ENCODE measurements at places on chromosomes 6 and 20.

- no peak for DNase-seq
These were observed 5.1 kb downstream of the SYNCRIP start for GRCh38 chr6:85637579-85637978.

DNA sequence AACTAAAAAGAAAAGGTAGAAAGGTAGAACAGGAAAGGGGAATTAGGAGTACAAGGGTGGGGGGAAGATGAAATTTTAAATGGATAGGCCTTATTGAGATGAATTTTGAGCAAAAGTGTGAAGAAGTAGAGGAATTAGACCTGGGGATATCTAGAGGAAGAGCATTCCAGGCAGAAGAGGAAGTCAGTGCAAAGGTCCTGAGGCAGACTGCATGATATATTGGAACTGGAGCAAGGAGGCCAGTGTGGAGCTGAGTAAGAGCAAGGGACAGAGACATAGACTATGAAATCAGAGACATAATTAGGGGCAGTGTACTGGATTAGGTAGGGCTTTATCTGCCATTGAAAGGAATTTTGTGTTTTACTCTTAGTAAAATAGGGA is 40.4 kb downstream of the MAPK14 start:
- no peak for DNase-seq

- no peak for DNase-seq
These were observed 19.5 kb upstream of the TAF8 start for GRCh38 chr6:42030585-42031506.

DNA sequence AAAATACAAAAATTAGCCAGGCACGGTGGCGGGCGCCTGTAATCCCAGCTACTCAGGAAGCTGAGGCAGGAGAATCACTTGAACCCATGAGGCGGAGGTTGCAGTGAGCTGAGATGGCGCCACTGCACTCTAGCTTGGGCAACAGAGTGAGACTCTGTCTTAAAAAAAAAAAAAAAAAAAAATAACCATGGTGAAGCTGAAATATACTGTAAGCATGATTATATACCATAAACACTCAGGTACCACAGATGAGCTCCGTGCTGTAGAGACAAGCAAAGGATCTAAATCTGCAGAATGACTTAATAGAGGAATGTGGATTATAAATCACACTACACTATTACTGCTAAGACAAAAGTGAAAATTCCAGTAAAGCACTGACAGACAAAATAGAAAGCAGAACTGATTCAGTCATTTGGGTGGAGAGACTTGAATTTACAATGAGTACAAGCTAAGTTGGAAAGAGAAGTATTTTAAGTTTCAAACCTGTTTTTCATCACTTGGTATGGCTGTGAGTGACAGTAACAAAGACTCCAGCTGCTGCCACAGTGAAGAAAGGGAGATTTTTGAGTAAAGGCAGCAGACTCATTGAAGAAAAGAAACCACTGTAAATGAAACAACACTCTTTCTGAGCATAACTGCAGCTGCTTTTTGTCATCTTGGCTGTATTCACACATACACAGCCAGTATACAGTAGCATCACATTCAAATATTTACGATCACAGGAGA is 322.1 kb downstream of the RNGTT start:
- DNase-seq: no peak

DNA sequence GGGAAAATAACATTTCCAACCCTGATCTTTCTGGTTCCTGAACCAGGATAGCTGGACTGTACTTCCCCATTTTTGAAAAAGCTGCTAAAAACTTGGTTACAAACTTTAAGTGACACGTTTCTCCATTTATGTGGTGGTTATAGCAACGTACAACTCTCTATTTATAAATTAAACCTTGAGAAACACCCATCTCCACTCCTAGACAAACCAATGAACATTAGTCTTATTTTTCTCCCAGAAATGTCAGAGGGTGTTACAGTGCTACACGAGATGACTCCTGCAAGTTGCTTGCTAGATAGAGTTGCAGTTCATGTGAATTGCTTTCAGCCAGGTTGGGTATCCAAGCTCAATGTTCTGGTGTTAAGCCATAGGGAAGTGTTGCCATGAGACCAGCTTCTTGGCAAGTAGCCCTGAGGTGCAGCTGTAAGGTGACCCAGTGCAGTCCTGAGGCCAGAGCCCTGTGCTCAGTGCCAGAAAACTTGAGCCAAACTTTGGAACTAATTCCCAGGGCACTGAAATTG is 51.3 kb upstream of the REV3L start:
- DNase-seq: no peak

DNA sequence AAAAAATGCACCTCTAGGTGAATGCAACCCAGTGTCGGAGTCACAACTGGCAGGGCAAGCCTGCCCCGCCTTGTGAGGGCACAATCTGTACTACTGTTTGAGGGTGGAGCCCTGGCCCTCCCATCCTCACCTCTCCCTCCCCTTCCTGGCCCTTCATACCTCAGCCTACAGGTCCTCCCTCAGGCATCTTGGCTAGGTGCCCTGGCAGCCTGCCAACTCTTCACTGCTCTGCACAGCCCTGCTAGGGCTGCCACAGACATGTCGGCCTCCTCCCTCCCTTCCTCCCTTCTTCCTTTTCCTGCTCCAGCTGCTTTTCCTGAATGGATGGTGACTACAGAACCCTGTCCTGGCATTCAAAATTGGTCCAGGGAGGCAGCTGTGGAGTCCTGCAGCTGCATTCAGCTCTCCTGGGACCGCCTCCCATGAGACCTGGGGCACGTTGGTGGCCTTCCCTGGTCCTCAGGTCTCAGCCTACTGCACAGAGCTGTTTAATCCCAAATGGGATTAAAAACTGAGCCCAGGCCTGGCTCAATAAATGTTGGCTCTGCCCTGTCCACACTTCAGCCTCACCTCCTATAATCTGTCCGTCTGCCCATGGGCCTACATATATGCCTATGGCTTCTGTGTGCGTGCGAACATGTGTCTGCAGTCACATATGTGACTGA is 52.7 kb downstream of the CDH22 start:
- DNase-seq: no peak

- no peak for DNase-seq
These were observed 79.8 kb downstream of the TBC1D7 start for GRCh38 chr6:13248584-13248985.

DNA sequence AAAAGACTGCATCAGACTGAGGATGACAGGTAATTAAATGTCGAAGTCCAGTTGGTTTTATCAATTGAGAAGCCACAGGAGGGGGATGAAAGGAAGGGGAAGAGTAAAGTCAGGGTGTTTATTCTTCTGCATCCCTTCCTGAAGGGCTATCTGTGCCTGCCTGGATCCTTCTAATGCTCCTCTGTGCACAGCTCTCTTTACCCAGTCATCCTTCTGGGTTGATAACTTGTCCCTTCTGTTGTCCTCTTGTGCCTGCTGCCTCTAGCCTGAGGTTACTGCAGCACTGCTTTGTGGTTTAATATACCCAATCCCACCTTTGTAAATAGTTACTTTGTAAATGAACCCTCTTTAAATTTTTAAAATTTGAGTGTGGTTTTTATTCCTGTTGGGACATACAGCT is 1127.3 kb downstream of the EPHA7 start:
- DNase-seq: no peak

DNA sequence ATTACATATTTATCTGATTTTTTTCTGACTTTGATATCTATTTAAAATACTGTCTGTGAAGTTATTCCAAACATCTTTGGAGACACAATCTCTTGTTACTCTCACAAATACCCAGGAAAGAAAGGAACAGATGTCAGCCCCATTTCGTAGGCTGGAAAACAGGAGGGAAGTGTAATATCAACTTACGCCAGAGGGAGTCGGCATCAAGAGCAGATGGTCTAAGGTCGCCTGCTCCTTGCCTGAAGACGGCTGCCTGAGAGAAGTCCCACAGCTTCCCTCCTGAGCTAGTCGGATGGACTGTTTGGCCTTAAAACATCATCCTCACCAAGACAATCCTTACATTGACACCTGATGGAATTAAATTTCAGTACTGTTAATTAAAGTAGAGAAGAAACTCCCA is 13.4 kb downstream of the CST7 start:
- no peak for DNase-seq

- no peak for DNase-seq
These were observed 208.3 kb downstream of the ZFAND3 start for GRCh38 chr6:38027685-38028373.

- DNase-seq: no peak
These were observed 16.4 kb upstream of the BMP7 start for GRCh38 chr20:57282670-57283361.

- DNase-seq: no peak
These were observed 95.0 kb downstream of the TOX2 start for GRCh38 chr20:44009679-44009992.

DNA sequence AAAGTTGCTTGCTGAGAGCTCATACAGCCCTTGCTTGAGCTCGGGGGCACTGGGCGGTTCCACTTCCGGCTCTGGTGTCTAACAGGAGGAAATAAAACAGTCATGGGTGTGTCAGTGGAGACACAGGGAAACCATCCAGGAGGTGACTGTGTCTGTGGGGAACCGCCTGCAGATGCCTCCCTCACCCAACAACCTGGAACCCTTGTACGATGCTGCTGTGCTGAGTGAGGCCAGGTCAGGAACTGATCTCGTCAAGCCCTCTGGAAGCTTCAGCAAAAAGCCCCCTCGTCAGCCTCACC is 15.5 kb downstream of the TXNDC5 start:
- no peak for DNase-seq

DNA sequence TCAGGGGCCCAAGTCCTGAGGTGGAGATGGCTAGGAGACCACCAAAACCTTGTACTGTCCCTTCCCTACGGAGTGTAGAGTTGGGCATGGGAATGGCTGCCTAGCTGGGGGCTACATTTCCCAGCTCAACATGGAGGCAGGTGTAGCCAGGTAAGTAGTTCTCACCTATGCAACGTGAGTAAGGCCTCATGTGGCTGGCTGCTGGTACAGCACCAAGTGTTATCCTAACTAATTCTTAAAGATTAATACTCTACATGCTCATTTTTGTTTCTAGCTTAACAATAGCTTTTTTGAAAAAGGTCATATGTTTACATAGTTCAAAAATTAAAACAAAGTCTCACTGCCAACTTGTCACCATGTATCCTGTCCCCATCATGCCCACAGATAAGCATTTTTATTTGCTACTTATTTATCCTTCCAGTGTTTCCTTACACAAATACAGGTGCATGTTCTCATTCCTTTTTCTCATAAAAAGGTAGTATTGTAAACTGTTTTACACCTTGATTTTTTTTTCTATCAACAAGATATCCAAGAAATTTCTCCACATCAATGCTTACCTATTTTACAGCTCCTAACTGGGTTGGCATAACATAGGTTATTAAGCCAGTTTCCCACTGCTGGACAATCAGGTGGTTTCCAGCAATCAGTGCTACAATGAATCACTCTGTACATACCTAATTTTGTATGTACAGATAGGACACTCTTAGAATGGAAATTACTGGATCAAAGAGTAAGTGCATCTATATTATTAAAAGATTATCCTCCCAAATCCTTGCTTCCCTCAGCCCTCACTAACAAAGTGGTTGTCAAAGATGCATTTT is 25.5 kb downstream of the ABHD12 start:
- no peak for DNase-seq

DNA sequence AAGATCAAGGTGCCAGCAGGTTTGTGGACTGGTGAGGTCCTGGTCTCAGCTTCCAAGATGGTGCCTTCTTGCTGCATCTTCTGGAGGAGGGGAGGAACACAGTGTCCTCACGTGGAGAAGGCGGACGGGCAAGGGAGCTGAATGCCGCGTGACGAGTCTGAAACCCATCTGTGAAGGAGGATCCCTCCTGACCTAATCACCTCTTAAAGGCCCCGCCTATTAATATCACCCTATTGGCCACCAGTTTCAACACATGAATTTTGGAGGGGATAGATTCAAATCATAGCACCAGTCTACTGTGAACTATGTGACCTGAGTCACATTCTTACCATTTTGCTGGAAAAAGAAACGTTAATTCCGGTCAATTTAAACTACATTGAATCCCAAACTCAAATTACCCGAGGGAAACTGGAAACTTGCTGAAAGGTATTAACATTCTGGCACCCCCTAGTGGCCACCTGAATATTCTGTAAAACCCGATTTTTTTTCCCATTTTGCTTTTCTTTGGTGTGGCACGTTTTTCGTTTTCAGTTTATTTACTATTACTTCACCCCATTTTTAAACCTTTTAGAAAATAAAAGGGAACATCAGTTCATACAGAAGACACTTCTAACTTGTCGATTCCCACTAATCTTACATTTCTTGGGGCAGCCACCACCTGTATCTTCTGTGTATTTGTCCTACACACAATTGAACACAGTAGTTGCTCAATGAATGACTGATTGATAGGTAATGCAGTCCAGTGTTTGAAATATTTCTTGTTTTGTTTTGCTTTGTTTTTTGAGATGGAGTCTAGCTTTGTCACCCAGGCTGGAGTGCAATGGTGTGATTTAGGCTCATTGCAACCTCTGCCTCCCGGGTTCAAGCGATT is 17.9 kb upstream of the CCDC170 start:
- peak; percentile 20 for DNase-seq

DNA sequence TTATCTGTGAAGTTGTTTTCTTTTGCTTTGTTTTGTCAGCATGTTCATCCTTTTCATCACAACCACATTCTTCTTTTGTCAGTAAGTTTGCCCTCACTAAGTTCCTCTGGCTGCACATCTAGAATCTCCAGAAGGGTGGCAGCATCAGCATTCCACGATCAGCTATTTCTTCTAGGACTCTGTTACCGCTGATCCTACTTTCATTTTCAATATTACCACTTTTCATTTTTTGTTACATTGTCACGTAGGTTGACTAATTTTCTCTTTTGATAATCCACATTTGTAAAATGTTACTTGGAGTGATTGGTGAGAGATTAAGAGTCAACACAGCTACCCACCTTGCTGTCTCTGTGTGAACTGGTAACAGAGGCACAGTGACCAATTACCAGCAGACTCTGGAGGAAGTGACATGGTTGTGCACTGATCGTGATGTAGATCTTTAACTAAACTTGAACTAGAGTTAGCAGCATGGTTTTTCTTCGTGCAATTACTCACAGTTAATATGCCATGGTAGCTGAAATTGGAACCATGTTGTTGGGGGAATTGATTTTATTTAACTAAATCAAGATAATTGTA is 307.9 kb upstream of the SLC35B3 start:
- DNase-seq: no peak

DNA sequence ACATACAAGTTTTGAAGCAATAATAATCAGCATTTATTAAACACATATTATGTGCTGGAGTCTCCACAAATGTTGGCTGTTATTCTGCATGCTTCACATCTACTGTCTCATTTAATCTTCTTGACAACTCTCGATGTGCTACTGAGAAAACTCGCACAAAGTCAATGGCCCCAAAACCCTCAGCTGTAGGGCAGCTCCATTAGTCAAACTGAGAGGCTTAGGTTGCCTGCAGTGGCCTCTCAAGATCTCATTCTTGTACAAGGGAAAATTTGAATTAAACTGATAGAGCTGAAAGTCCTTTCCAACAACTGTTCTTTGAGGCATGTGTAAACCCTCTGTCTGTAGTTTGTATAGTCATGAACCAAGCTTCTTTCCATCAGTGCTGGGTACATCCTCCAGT is 49.8 kb downstream of the MBOAT1 start:
- no peak for DNase-seq

GRCh38 chr6:49666930-49667757 is 30.5 kb upstream of the RHAG start:
- DNase-seq: no peak
